ENCODE measurements at places on chromosomes 7 and 10.

DNA sequence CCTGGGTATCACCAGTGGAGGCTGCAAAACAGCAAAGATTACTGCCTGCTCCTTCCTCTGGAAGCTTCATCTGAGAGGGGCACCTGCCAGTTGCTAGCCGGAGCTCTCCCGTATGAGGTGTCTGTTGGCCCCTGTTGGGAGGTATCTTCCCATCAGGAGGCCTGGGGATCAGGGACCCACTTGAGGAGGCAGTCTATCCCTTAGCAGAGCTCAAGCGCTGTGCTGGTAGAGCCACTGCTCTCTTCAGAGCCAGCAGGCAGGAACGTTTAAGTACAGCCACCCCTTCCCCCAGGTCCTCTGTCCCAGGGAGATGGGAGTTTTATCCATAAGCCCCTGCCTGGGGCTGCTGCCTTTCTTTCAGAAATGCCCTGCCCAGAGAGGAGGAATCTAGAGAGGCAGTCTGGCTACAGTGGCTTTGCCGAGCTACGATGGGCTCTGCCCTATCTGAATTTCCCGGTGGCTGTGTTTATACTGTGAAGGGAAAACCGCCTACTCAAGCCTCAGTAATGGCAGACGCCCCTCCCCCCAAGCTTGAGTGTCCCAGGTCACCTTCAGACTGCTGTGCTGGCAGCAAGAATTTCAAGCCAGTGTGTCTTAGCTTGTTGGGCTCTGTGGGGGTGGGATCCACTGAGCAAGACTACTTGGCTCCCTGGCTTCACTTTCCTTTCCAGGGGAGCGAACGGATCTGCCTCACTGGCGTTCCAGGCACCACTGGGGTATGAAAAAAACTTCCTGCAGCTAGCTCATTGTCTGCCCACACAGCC, 19.6 kb downstream of the SEMA3E start:
- no peak for DNase-seq

- no peak for DNase-seq
These were observed 119.6 kb upstream of the CTTNBP2 start for GRCh38 chr7:117992635-117993376.

- DNase-seq = no peak
These were observed 211.0 kb downstream of the NEBL start for GRCh38 chr10:20686015-20686635.

DNA sequence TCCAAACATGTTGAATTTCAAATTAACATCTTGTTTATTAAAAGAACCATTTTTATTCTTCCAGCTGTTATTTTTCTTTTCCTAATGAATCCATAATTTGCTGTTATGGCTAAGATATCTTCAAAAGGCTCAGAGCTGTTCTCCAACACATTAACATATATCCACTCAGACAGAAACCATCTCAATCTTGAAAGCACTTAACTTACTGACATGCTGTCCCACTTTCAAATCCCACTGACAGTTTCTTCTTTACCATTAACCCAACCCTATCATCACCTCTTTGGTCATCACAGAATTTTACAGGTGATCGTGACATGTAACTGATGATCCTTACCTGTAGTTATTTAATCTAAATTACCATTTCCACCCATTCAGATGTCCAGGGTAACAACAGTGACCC, 75.5 kb upstream of the AFAP1L2 start:
- DNase-seq = no peak

GRCh38 chr10:125008689-125009638, 67.0 kb downstream of the ZRANB1 start:
- no peak for DNase-seq

- DNase-seq = no peak
These were observed 99.6 kb downstream of the GRK5 start for GRCh38 chr10:119306986-119307392.

DNA sequence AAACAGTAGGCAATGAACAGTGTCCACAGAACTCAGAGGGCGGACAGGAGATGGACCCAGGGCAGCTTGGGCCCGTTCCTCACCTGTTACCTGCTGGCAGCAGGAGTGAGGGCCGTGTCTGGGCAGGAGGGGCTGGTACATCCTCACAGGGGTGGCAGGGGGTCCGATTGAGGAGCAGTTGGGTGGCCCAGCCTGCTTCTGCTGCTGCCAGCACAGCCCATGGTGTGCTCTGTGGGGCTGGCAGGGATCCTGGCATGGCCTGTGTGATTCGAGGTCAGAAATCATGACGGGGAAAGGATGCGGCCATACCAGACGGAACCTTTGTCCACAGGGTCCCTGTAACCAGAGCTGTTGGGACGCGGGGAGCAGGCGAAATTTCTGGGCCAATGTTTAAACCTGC, 49.6 kb downstream of the INPP5A start:
- DNase-seq = no peak

- DNase-seq = no peak
These were observed 6.3 kb downstream of the TECTB start for GRCh38 chr10:112289373-112290053.

All from GM12865 (cell line).